ENCODE measurements at places on chromosomes 12 and 14. TPM values are rescaled to one million over a fixed set of nuclear protein-coding genes. Genes with fewer than 3 reads are reported as not detected.

DNA sequence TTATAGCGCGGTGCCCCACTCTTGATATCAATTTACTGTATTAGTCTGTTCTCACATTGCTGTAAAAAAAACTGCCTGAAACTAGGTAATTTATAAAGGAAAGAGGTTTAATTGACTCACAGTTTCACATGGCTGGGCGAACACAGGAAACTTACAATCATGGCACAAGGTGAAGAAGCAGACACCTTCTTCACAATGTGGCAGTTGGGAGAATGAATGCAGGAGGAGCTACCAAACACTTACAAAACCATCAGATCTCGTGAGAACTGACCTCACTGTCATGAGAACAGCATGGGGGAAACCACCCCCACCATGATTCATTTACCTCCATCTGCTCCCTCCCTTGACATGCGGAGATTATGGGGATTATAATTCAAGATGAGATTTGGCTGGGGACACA is 42.3 kb downstream of the FBXO34 start:
- DNase-seq, result no peak

The CLEC1B gene
- not detected for total RNA-seq

DNA sequence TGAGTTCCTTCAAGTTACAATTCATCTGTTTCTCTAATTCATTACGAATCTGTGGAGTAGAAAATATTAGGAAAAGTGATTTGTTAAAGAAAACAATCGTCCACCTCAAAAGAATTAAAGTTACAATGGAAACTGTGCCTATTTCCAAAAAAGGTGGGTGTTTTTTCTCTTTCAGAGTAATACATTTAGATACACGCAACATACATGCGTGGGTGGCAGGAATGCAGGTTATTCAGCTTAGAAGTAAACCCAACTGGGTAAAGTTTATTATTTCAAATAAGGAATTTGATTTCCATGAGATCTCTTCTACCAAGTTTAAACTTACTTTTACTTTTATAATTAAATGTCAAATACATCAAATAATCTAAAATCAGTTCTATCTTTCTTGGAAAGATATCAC is 52.2 kb downstream of the SSH1 start:
- DNase-seq, result no peak

- DNase-seq, result no peak
Measured at GRCh38 chr12:131355361-131356245, 355.3 kb upstream of the SFSWAP start.

DNA sequence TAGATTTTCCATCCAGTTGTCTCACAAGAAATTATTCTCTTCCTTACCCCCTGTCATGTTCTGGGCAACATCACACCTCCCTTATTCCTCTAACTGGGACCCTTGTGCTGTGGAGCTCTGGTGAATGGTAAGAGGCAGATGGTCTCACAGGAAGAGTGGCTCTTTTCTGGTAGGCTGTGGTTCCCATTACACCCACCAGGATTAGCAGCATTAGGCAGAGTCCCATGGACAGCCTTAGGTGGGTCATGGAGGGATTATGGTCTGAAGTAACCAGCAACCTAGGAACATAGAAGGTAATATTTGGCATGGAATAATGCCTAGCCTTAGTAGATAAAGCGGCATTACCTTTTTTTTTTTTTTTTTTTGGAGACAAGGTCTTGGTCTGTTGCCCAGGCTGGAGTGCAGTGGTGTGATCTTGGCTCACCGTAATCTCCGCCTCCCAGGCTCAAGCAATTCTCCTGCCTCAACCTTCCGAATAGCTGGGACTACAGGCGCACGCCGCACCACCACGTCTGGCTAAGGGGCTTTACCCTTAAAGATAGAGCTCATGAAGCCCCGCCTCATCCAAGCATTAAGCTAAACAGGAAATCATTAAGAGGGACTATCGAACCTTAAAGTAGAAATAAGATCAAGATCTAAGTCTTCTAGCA is 4.0 kb downstream of the C14orf119 start:
- no peak for DNase-seq

The ADAM20 gene
- 2.6 TPM for total RNA-seq

DNA sequence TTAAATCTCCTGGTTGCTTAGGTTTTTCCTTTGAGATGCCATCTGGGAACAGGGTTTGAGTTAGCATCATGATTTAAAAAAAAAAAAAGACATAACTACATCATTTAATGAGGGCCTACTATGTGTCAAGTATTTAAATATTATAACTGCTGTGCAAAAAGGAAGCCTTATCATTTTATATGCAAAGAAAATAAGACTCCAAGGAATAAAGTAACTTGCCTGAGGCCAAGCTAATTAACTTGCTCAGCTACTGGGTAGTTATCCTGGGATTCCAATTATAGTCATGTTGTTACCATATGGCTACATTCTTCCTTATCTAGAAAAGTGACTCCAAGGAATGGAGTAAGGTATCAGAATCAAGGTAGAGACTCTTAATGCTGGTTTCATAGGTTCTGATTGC is 123.5 kb downstream of the SLC41A2 start:
- no peak for DNase-seq

The CNIH1 gene
- 54.5 TPM for total RNA-seq

The PRIMA1 gene
- total RNA-seq, result not detected

The EIF2S3B gene
- total RNA-seq, result 0.79 TPM

All from bronchial epithelial cell (primary cell).